Fibroblast of villous mesenchyme (primary cell): ENCODE measurements at places on chromosomes 2 and 18. TPM values are rescaled to one million over a fixed set of nuclear protein-coding genes. Genes with fewer than 3 reads are reported as not detected.

DNA sequence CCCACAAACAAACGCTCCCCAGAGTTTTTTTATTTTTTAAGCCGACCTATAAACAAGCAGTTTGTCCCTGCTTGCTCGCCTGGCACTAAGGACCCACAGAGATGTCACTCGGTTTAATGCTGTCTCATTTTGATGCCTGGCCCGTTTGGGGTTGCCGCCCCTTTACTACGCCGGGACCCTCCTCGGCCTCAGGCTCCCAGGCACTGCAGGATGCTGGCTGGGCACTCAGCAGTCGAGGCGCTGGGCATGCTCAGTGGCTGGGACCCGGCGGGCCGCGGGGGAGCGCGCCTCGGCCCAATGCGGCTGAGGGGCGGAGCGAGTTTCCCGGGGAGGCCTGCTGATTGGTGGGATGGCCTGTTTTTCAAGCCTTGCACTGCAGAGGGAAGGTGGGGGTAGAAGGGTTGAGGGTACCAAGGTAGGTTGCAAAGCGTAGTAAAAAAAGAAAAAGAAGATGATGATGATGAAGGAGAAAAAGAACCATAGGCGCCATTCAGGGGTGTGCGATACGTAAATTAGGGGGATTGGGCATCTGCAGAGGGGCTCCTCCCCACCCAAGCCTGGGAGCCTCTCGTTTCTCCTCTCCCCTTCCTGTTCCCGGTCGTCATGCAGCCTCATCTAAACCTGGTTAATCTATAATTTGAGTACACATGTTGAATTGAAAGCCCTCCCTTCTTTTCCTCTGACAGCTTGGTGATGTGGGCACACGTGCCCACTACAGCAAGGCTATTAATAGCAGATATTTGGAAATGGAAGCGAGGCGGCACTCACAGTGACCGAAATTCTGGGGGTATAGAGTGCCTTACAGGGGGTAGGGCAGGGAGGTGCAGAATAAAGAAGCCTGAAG is 1.5 kb upstream of the IRS1 start:
- peak; percentile 70 for DNase-seq

GRCh38 chr2:47069628-47070154 is 85.4 kb downstream of the STPG4 start:
- peak; percentile 69 for DNase-seq

DNA sequence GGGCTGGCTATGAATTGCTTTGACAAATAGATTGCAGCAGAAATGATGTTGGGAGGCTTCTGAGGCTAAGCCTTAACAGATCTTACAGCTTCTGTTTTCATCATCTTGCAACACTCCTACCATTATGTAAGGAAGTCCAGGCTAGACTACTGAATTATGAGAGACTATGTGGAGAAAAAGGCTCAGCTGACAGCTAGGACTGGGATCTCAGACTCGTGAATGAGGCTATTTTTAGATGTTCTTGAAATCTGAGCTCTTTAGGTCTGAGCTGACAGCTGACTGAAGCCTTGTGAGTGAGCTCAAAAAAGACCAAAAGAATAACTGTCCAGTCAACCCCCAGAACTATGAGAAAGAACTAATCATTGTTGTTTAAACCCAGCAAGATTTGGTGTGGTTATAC is 70.3 kb downstream of the VWC2L start:
- peak; percentile 53 for DNase-seq

DNA sequence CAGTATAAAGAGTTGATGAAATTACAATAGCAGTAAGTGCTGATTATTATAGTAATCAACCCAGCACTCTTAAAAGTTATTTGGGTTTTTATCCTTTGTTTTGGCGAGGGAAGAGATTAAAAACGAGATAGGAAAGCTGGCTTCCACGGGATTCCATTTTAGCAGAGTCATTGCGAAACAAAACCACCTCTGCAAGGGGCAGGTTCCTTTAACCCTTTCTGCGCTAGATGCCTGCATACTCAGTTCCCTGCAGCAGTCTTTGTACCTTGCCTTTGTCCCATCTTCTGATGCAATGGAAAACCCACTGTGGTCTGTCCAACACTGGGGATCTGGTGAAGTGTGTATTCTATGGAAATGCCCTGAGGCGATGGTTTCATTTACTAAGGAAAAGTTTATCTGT is 2.7 kb downstream of the YPEL5 start:
- DNase-seq, result peak; percentile 46

The UGT1A5 gene
- total RNA-seq, result not detected in 2 replicates
